ENCODE measurements at places on chromosomes 6 and 20. TPM values are rescaled to one million over a fixed set of nuclear protein-coding genes. Genes with fewer than 3 reads are reported as not detected.

- peaks cover 33% of the 10 kb centered on the region for H3K4me1 ChIP-seq
- no peak for DNase-seq
- no peak overlapping the region for H3K27ac ChIP-seq
- no peaks in the 10 kb centered on the region for H3K36me3 ChIP-seq
- peaks cover 5% of the 10 kb centered on the region for H3K27me3 ChIP-seq
- no peak overlapping the region for H3K4me3 ChIP-seq
Measured at GRCh38 chr6:157226761-157227160, 96.6 kb downstream of the TMEM242 start.

ADISSP gene
- total RNA-seq, result 22.1 TPM

DNA sequence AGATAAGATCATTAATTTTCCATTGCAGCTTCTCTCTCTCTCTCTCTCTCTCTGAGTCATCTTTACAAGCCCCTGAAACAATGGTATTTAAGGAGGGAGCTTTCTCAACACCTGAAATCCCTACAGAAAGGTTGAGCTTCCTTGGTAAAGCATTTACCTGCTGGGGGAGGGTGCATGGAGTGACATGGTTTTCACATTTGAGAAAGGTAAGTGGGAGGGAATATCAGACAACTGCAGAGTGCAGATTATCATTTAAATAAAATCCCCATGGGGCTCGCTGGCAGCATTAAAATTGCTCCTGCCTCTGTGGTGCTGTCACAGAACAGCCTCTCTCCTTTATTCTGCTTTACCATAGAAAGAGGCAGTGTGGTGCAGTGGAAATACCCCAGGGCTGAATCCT is 10.3 kb upstream of the PDYN start:
- no peaks in the 10 kb centered on the region for H3K36me3 ChIP-seq
- H3K27ac ChIP-seq, result no peak overlapping the region
- H3K4me3 ChIP-seq, result no peak overlapping the region
- no peaks in the 10 kb centered on the region for H3K4me1 ChIP-seq

DNA sequence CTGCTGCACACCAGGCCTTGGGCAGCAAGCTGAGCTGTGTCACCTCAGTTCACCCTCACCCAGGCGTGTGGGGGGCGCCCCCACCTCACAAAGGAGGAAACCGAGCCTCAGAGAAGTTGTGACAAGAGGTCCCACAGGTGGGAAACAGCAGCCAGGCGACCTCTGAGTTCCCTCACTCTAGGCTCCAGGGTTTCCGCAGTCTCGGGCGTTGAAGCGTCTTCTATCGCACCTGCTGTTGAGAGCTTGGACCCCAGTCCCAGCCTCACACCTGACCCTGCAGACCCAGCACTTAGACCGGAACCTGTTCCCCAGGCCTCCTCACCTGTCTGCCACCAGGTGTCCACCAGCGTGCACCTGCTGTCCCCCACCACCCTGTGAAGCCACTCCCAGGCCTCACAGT is 22.3 kb upstream of the APMAP start:
- no peak overlapping the region for H3K27ac ChIP-seq
- H3K4me3 ChIP-seq, result no peak overlapping the region
- DNase-seq, result peak; percentile 12
- no peaks in the 10 kb centered on the region for H3K27me3 ChIP-seq

LY6G6C gene
- total RNA-seq, result not detected
